Progenitor cell of endocrine pancreas (in vitro differentiated cells): ENCODE measurements at places on chromosomes 3 and 15. TPM values are rescaled to one million over a fixed set of nuclear protein-coding genes. Genes with fewer than 3 reads are reported as not detected.

- no peaks in the 10 kb centered on the region for H3K27me3 ChIP-seq
- H3K4me3 ChIP-seq, result no peak overlapping the region
- DNase-seq, result no peak
- H3K36me3 ChIP-seq, result peaks cover 12% of the 10 kb centered on the region
- peak overlapping the region; percentile 87 for H3K27ac ChIP-seq
Observed at GRCh38 chr15:90095521-90095959, 6.7 kb downstream of the IDH2 start.

DNA sequence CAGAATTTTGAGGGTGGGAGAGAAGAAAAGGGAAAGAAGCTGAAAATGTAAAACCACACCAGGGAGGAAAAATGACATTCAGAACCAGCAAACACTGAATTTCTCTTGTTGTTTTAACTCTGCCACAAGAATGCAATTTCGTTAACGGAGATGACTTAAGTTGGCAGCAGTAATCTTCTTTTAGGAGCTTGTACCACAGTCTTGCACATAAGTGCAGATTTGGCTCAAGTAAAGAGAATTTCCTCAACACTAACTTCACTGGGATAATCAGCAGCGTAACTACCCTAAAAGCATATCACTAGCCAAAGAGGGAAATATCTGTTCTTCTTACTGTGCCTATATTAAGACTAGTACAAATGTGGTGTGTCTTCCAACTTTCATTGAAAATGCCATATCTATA lies 15.5 kb downstream of the GREM1 start:
- H3K4me1 ChIP-seq, result no peaks in the 10 kb centered on the region
- no peak for DNase-seq
- no peak overlapping the region for H3K27ac ChIP-seq
- no peak overlapping the region for H3K4me3 ChIP-seq
- H3K36me3 ChIP-seq, result no peaks in the 10 kb centered on the region
- H3K27me3 ChIP-seq, result peaks cover 38% of the 10 kb centered on the region

- no peak for DNase-seq
- no peak overlapping the region for H3K4me3 ChIP-seq
- peaks cover 6% of the 10 kb centered on the region for H3K36me3 ChIP-seq
- no peak overlapping the region for H3K27ac ChIP-seq
Observed at GRCh38 chr15:85520650-85521049, 140.2 kb downstream of the AKAP13 start.

DNA sequence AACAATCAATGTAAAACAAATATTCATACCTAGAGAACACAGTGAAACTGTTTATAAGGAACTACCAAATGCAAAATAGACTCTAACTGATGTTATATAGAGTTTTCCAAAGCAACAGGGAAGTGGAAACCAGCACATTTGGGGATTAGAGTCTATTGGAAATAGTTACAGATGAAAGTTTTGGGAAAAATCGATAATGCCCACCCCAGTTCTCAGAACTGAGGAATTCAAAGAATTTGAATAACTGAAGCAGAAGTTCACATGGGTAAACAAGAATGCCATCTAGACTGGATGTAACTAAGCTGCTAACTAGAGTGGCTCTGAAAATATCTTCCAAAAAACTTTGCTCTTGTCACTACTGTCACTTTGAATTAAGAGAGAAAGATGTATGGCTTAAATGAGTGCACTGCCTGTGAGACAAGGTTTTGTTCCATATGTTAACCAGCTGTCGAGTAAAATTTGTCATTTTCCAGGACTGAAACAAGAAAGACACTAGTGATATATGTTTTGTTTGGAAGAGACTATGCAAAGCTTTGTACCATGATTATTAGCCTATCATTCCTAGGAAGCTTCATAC lies 9.2 kb upstream of the DENND4A start:
- DNase-seq, result no peak
- no peaks in the 10 kb centered on the region for H3K36me3 ChIP-seq
- H3K27ac ChIP-seq, result peak overlapping the region; percentile 21
- H3K4me3 ChIP-seq, result no peak overlapping the region
- no peaks in the 10 kb centered on the region for H3K27me3 ChIP-seq

GRCh38 chr15:98282656-98283332 lies 322.3 kb downstream of the ARRDC4 start:
- peaks cover 19% of the 10 kb centered on the region for H3K4me1 ChIP-seq
- H3K4me3 ChIP-seq, result no peak overlapping the region
- H3K36me3 ChIP-seq, result no peaks in the 10 kb centered on the region
- DNase-seq, result no peak
- H3K27me3 ChIP-seq, result peaks cover 16% of the 10 kb centered on the region
- H3K27ac ChIP-seq, result peak overlapping the region; percentile 6

- DNase-seq, result no peak
- H3K4me1 ChIP-seq, result peaks cover 26% of the 10 kb centered on the region
- no peak overlapping the region for H3K27ac ChIP-seq
- H3K4me3 ChIP-seq, result no peak overlapping the region
- no peaks in the 10 kb centered on the region for H3K27me3 ChIP-seq
- H3K36me3 ChIP-seq, result peaks cover 3% of the 10 kb centered on the region
Observed at GRCh38 chr3:73549051-73549600, 75.6 kb downstream of the PDZRN3 start.

- DNase-seq, result no peak
- no peaks in the 10 kb centered on the region for H3K36me3 ChIP-seq
- peaks cover 2% of the 10 kb centered on the region for H3K4me1 ChIP-seq
- no peak overlapping the region for H3K4me3 ChIP-seq
- H3K27me3 ChIP-seq, result peaks cover 21% of the 10 kb centered on the region
Observed at GRCh38 chr15:100096248-100096600, 245.6 kb downstream of the ADAMTS17 start.

- no peak overlapping the region for H3K27ac ChIP-seq
- H3K36me3 ChIP-seq, result peaks cover 3% of the 10 kb centered on the region
- H3K4me1 ChIP-seq, result peaks cover 4% of the 10 kb centered on the region
- no peak overlapping the region for H3K4me3 ChIP-seq
- no peak for DNase-seq
- H3K27me3 ChIP-seq, result no peaks in the 10 kb centered on the region
Observed at GRCh38 chr15:101063891-101064794, 145.0 kb downstream of the LRRK1 start.

DNA sequence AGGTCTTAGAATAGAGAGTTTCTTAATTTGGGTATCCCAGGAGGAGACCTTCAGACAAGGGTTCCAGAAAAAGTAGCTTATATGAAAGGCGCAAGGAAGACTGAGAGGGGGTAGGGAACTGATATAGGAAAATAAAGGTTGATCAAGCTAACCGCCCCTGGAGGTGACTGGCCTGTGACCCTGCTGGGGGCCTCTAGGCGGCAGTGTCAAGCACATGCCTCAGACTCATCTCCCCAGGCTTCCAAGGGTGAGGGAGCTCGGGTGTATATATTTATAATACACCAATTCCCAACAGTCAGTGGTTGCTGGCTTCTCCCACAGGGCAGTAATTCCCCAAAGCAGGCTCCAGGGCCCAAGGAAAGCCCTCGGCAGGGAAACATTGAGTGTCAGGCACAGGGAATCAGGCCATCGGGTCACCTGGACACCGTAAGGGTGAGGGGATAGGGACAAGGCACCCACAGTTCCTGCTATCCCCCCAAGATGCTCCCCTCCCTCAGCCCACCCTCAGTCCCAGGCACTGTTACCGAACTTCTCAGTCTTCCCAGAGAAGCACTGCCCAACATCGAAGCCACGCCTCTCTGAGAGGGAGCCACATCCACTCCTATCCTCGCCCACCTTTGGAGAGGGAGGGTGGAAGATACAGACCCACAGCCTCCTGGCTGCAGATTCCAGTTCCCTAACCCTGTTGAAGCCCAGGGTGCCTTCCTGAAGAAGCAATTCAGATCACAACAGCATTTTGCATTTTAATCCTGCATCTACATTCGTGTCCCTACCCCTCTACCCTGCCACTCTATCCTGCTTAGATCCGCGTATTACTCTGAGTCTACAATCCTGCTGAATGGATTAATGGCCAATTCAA lies 19.5 kb upstream of the CAV3 start:
- peaks cover 6% of the 10 kb centered on the region for H3K27me3 ChIP-seq
- H3K4me3 ChIP-seq, result no peak overlapping the region
- DNase-seq, result no peak
- H3K4me1 ChIP-seq, result peaks cover 4% of the 10 kb centered on the region
- peaks cover 1% of the 10 kb centered on the region for H3K36me3 ChIP-seq

- peaks cover 3% of the 10 kb centered on the region for H3K36me3 ChIP-seq
- peak within 1 kb of the TSS; percentile 92 for H3K4me3 ChIP-seq
Observed at GRCh38 chr15:63277038-63277892, at the start of gene APH1B. Gene APH1B (plus strand): TSS chr15:63277605. CDS start chr15:63277624, 19 bp downstream.

GRCh38 chr3:181712226-181712552 lies 464 bp downstream of the SOX2 start:
- H3K27me3 ChIP-seq, result peaks cover 48% of the 10 kb centered on the region
- H3K4me1 ChIP-seq, result peaks cover 23% of the 10 kb centered on the region
- peak overlapping the region; percentile 97 for H3K27ac ChIP-seq
- H3K4me3 ChIP-seq, result peak overlapping the region; percentile 93
- peaks cover 9% of the 10 kb centered on the region for H3K36me3 ChIP-seq

DNA sequence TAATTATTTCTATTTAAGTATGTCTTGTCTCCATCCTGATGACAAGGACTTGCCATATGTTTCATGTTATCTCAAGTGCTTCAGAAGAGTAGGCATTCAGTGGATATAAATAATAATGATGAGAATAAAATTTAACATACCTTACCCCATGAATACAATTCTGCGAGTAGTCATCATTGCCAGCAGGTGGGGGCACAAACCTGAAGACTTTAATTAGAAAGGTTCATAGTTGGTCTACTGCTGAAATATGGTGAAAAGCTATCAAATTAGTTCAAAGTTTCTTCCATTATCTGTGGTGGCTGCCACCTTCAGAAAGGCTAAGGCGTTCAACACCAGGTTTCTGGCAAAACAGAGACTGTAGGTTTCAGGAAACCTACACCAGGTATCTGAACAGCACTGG lies 100.9 kb downstream of the P3H2 start:
- H3K4me1 ChIP-seq, result no peaks in the 10 kb centered on the region
- H3K27me3 ChIP-seq, result peaks cover 43% of the 10 kb centered on the region
- no peak overlapping the region for H3K4me3 ChIP-seq
- DNase-seq, result no peak
- H3K36me3 ChIP-seq, result no peaks in the 10 kb centered on the region

- H3K36me3 ChIP-seq, result peaks cover 9% of the 10 kb centered on the region
- no peak overlapping the region for H3K27ac ChIP-seq
- no peak for DNase-seq
Observed at GRCh38 chr3:132432639-132433038, 15.3 kb downstream of the DNAJC13 start.

DNA sequence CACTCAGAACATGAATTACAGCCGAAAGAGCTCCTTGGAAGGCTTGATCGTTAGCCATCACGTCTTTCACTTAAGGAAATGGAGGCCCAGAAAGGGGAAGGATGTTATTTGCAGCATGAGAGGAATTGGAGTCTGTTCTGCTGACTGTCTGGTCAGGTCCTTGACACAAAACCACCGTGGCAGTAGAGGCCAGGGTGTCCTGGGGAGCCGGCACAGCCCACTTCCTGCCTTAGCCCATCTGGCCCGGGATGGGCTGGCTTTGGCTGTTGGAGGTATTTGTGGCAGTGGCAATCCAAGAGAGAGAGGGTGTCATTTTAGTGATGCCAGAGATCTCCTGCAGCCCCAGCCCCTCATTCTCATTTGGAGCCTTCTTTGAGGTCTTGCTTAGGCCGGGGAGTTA lies 37.4 kb downstream of the ST6GAL1 start:
- H3K27ac ChIP-seq, result no peak overlapping the region
- no peaks in the 10 kb centered on the region for H3K27me3 ChIP-seq
- no peak overlapping the region for H3K4me3 ChIP-seq
- no peak for DNase-seq

DNA sequence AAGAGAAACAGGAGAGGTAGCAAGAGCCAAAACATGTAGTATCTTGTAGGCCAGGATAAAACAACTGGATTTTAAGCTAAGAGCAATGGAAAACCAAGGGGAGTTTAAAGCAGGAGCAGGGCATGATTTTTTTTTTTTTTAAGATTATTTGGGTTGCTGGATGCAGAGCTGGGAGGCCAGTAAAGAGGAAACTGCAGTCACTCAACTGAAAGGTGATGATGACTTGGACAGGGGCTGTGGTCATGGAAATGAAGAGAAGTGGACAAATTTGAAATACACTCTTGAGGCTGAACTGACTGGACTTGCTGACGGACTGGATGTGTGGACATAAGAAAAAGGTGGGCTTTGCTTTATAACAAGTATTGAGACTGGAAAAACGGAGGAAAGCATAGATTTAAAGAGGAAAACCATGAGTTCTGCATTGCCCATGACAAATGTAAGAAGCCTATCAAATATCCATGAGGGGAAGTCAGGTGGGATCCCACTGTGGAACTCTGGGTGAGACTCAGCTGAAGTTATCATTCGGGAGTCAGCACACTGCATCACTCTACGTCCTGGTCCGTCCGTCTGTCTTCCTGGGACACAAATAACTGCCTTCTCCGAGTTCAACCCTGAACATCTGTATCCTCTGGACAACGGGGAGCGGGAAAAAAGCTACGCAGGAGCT lies 688 bp downstream of the XPC start:
- no peaks in the 10 kb centered on the region for H3K27me3 ChIP-seq
- peak overlapping the region; percentile 99 for H3K4me3 ChIP-seq

- H3K36me3 ChIP-seq, result peaks cover 16% of the 10 kb centered on the region
- H3K4me1 ChIP-seq, result no peaks in the 10 kb centered on the region
- no peak for DNase-seq
- H3K27ac ChIP-seq, result no peak overlapping the region
Observed at GRCh38 chr15:99361545-99362185, 110.4 kb downstream of the LRRC28 start.

GRCh38 chr15:74053941-74054529 lies 28.3 kb downstream of the GOLGA6A start:
- H3K27me3 ChIP-seq, result peaks cover 51% of the 10 kb centered on the region
- H3K36me3 ChIP-seq, result no peaks in the 10 kb centered on the region
- H3K4me1 ChIP-seq, result no peaks in the 10 kb centered on the region
- H3K27ac ChIP-seq, result no peak overlapping the region
- peak; percentile 41 for DNase-seq

DNA sequence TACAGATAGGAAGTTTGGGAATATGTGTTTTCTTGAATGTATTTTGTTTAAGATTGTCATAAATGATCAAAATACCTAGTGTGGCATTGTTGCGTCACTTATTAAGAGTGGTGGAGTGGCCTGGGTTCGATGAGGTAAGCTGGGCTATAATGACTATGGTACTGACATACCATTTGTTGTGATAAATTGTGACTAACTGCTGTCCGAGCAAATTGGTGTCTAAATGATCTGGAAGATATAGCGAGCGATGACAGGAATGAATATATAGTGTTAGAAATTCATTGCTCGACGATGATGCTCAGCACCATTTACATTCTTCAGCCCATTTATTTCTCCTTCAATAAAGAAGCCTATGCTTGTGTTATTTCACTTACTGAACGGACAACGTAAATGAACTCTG lies 123.3 kb downstream of the MCTP2 start:
- no peak for DNase-seq
- no peaks in the 10 kb centered on the region for H3K27me3 ChIP-seq
- H3K4me3 ChIP-seq, result no peak overlapping the region
- H3K27ac ChIP-seq, result no peak overlapping the region
- no peaks in the 10 kb centered on the region for H3K4me1 ChIP-seq
- no peaks in the 10 kb centered on the region for H3K36me3 ChIP-seq

Gene FGF12
- 5.0 and 6.1 TPM in 2 replicates for total RNA-seq

Gene TMEM207
- 0.27 TPM in 1 of 2 replicates, not detected in the other for total RNA-seq

Gene TMEM108
- 6.1 and 6.7 TPM in 2 replicates for total RNA-seq

Gene PGBD4
- total RNA-seq, result 1.7 and 1.8 TPM in 2 replicates

Gene SEMA3G
- total RNA-seq, result 0.79 and 1.1 TPM in 2 replicates

Gene CLRN1
- total RNA-seq, result not detected in 2 replicates

Gene XYLB
- 4.0 and 7.0 TPM in 2 replicates for total RNA-seq

Gene RARRES1
- total RNA-seq, result 1.1 and 3.3 TPM in 2 replicates

Gene MELTF
- 4.8 and 5.0 TPM in 2 replicates for total RNA-seq

Gene SAXO2
- total RNA-seq, result 5.2 and 6.0 TPM in 2 replicates

Gene SNTN
- 0.26 TPM in 1 of 2 replicates, not detected in the other for total RNA-seq

Gene MYEF2
- total RNA-seq, result 126 and 128 TPM in 2 replicates

Gene NPRL2
- 25.7 and 31.6 TPM in 2 replicates for total RNA-seq

Gene SLC24A5
- not detected in 2 replicates for total RNA-seq

Gene PCCB
- 37.4 and 44.2 TPM in 2 replicates for total RNA-seq

Gene ROPN1
- not detected in 2 replicates for total RNA-seq

Gene TMEM212
- not detected in 2 replicates for total RNA-seq
